Sigmoid colon (tissue), 7 donors: ENCODE measurements at places on chromosomes 13 and 19. TPM values are rescaled to one million over a fixed set of nuclear protein-coding genes. Genes with fewer than 3 reads are reported as not detected.

OR7A5 gene
- not detected for total RNA-seq

WASF3 gene
- 12.4 TPM for total RNA-seq

LSR gene
- total RNA-seq, result 1.3 TPM

MBD3L3 gene
- total RNA-seq, result not detected
